ENCODE measurements at places on chromosomes 7 and 10. TPM values are rescaled to one million over a fixed set of nuclear protein-coding genes. Genes with fewer than 3 reads are reported as not detected.
A peak's percentile ranks its signal among the peaks of the same experiment; 100 is the strongest.

- DNase-seq = no peak
Measured at GRCh38 chr7:27918503-27918902, 178.5 kb downstream of the TAX1BP1 start.

- no peak for DNase-seq
Measured at GRCh38 chr10:29329420-29329819, 40.5 kb downstream of the LYZL1 start.

- DNase-seq = no peak
Measured at GRCh38 chr7:151437159-151437553, 2.8 kb downstream of the CRYGN start.

DNA sequence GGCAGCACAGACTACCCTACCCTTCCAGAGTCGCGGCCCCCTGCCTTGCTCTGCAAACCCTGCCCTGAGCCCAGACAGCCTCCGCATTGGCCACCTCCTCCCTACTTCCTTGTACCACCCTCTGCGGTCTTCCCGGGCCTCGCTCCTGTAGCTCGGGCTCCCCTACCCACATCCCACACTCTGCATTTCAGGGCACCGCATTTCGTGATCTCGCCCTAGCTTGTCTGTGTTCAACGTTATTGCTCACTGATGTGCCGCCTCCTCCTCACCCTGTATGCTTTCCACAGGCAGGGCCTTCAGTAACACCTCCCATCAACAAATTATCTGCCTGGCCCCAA lies 6.6 kb downstream of the PDIA4 start:
- no peak for DNase-seq

DNA sequence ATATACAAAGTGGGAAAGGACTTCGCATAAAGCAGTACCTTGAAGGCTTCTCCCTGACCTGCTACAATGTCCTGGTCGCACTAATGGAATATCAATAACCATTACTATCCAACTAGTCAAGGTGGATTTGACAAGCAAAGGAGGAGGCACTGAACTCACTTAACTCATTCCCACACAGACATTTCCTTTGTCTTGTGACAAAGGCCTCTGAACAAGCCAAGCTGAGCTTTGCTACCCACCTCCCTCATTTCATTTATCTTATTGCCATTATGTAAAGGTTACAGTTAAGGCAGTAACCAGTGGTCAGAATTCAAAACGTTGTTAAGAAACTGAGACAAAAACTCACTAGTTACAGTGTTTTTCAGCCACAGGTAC lies 7.3 kb downstream of the ELMO1 start:
- DNase-seq = peak; percentile 30

DNA sequence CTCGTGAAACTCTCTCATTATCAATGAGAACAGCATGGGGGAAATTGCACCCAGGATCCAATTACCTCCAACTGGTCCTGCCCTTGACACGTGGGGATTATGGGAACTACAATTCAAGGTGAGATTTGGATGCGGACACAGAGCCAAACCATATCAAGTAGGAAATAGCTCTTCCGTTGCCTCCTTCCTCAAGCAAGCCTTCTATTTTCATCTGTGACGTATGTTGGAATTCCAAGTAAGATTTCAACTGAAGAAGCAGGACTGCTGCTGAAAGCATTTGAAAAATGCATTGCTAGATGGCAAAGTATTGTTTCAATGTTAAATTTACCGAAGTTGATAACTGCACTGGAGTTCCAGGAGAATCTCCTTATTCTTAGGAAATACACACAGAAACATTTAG lies 178.1 kb upstream of the GALNT17 start:
- DNase-seq = no peak

The RPEL1 gene
- 0.17 TPM for total RNA-seq

The GBX1 gene
- not detected for total RNA-seq

- no peak for DNase-seq
Measured at GRCh38 chr7:17674166-17674942, 265.9 kb downstream of the SNX13 start.

DNA sequence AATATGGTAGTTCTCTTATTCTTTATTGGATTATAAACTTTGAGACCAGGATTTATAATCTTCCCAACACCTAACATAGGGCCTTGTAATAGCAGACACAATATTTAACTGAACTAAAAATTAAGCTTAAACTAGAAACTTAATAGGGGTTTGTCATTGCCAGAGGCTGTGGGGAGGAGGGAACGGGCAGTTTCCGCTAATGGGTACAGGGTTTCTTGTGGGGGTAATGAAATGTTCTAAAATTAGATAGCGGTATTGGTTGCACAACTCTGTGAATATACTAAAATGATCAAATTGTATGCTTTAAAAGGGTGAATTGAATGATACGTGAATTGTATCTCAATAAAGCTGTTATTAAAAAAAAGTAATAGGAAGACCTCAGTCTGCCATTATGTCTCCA lies 45.4 kb downstream of the NT5C2 start:
- no peak for DNase-seq

GRCh38 chr10:113425541-113425951 lies 127.3 kb upstream of the HABP2 start:
- DNase-seq = peak; percentile 40

The SPDYE16 gene
- total RNA-seq = not detected

GRCh38 chr7:106623853-106624252 lies 37.1 kb downstream of the CCDC71L start:
- no peak for DNase-seq

DNA sequence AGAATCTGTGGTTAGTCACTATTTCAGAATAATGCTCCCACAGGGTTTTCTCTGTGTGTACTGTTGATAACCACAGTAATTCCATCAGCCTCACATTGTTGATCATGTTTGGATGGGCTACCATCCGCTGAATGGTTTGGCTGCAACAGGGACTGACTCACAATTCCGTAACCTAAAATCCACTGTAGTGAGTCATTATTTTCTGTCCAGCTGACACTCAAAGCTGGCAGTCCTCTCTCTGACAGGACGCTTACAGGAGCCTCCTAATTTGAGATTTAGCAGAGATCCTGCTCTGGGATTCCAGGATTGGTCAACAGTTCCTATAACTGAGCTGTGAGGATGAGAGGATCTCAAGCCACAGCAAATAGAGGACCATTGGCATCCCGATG lies 32.7 kb downstream of the VWA2 start:
- peak; percentile 87 for DNase-seq

- peak; percentile 27 for DNase-seq
Measured at GRCh38 chr7:85184599-85185423, 2.0 kb downstream of the SEMA3D start.

- DNase-seq = no peak
Measured at GRCh38 chr10:516764-517163, 172.7 kb downstream of the DIP2C start.

DNA sequence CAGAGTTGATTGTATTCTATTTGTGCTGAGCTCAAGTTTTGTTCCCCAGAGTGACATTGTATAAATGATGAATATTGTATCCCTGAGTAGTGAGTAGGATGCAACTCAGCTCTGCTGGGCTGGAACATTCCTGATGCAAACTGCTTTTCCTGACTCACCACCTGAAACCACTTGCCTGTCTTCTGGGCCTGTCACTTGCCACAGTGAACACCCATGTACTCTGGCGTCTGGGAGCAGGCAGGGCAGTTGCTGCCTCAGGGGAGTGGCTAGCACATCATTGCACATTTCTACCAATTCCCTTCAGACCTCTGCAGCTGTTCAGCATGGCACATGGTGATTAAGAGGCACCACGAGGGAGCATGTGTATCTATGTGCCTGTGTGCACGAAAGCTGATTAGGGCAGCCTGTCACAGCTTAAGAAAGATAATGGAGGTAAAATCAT lies 157.3 kb downstream of the SND1 start:
- no peak for DNase-seq

GRCh38 chr10:16909271-16909767 lies 92.1 kb upstream of the RSU1 start:
- DNase-seq = peak; percentile 35

DNA sequence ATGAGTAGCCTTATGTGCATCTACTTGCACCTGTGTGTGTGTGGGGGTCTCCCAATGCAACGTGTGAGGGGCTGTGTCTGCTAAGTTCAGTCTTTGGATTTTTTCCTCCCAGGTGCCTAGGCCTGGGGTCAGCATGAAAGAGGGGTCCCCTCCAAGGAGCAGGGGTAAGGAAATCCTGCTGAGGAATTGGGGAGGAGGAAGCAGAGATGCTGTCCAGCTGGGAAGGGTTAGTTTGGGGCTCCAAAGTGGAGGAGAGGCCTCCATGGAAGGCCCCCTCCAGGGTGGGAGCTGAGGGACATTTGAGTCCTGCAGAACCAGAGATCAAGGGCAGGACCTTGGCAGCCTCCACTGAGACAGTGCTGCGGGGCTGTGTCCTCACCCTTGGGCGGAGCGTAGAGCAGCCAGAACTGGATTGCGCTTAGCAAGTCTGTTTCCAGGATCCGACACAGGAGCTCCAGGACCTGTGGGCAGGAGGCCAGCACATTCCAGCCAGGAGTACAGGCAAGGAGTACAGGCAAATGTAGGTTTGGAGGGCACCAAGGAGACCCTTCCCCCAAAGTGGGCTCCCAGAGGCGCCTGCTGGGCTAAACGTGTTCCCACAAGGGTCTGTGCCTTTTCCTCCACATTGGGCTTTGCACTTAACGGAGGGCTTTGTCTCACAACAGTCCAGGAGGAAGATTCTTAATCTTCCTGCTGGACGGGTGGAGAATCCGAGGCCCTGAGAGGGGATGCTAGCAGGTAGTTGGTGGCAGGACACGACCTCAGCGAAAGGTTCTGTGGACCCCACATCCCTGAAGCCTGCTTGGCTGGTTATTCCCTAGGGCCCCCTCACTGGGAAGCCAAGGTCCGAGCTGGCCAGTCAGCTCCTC lies 10.1 kb downstream of the TBATA start:
- DNase-seq = no peak

The SCART1 gene
- total RNA-seq = 0.28 TPM

- DNase-seq = no peak
Measured at GRCh38 chr7:15087771-15088170, 185.2 kb upstream of the DGKB start.

DNA sequence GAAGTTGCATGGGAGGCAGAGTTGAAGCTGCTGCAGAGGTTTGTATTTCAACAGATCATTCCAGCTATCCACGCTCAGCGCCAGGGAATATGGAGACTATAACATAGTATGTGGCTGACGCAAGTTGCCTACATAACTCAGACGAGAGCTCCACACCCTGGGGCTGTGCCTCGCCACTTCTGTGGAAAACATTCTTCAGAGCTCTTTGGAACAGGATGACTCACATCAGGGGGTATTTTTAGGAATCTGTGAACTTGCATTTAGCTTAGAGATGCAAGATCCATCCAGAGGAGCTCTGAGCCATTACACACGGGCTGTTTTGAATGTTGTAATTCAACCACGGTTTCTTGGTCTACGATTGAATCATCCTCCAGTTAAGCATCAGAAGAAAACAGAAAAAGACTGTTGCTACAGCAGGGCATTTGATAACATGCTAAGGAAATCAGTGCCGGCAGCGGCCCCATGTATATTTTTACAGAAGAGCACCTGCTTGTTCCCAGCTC lies 481.5 kb upstream of the AKR1E2 start:
- DNase-seq = peak; percentile 61

- DNase-seq = no peak
Measured at GRCh38 chr7:100681491-100682227, 8.1 kb downstream of the GNB2 start.

GRCh38 chr7:155323001-155323638 lies 25.4 kb downstream of the INSIG1 start:
- DNase-seq = no peak

- no peak for DNase-seq
Measured at GRCh38 chr7:122423591-122423990, 119.0 kb upstream of the FEZF1 start.

The NKX2-3 gene
- not detected for total RNA-seq

DNA sequence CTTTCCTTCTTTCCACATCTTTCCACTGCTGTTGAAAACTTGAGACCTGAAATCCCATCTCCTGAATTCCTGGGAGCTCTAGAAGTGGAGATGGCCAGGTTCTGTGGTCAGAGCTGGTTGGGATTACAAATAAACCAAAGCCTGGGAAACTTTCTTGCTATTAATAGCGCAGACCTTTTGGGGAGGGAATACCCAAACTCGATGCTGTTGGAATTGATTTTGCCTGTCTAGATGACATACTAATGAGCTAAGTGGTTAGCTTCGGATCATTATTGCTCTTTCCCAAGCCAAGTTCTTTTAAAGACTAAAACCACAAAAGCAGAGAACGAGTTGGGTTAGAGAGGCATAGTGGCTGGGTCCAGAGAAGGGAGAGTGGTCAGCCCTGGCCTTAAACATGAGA lies 76.6 kb downstream of the TCF7L2 start:
- no peak for DNase-seq

GRCh38 chr10:72334196-72334824 lies 20.4 kb downstream of the DNAJB12 start:
- peak; percentile 55 for DNase-seq

DNA sequence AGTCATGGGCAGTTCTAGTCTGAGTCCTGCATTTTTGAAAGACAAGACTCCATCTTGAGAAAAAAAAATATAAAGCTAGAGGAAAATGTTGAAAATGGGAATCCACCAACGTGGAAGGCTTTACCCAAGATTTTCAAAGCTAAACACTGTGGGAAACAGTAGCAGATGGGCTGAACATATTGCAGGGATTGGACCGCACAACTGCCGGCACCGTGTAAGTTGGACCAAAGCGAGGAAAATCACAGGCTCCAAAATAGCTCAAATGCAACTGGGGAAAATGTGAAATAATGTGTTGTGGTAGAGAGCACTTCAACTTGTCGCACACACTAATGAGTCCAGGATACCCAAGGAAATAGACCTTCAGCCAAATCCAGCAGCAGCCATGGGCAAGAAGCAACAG lies 26.4 kb upstream of the ADRB1 start:
- DNase-seq = no peak

GRCh38 chr10:124710266-124710881 lies 33.8 kb downstream of the FAM53B start:
- no peak for DNase-seq

DNA sequence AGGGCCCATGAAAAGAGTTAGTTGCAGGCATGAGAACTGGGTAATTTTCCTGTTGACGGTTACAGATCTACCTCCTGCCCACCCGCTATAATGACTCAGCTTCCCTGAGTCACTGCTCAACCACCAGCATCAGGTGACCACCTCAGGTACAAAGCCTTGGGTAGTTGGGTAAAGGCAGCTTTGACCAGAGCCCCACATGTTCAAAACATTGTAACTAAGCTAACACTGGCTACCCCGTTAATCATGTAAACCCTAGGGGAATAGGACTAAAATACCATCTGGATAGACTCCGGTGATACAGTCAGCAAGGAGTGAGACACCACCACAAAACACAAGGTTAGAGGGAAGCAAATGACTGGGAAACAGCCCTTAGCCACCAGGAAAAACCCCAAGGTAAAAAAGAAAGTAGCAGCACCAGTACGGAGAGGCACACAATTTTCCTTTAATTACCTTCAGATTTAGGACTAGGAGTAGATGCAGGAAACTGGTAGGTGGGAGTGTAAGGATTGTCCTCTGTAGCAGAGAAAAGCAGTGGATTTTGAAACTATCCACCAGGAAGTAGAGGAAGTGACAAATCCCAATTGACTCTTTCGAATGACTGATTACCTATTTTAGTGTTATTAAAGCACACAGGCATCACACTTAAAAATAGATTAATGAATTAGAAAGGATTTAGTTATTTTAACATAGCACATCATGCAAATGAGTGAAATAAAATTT lies 103.5 kb upstream of the PDLIM1 start:
- peak; percentile 69 for DNase-seq
